Type B pancreatic cell (in vitro differentiated cells): ENCODE measurements at places on chromosomes 12 and 14. TPM values are rescaled to one million over a fixed set of nuclear protein-coding genes. Genes with fewer than 3 reads are reported as not detected.
A peak's percentile ranks its signal among the peaks of the same experiment; 100 is the strongest.

DNA sequence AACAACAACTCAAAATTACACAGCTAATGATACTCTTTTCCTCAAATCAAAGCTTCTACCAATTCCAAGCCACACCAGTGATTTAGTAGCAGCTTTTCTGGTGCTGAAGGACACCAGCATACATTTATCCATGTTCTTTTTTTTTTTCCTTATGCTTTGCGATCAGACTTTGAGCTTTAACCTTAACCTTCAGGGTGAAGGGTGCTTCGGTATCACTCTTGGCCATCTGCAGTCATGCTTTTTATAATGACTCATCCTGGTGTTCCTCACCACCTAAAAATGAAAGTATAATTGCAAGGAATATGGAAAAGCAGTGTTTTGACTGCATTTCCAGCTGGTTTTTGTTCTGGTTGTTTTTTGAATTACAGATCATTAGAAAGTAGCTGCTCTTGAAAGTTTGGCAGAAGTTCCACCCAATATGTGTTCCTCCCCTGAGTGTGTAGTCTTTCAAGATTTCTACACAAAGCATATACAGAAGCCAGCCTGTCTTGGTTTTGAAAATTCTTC is 1.3 kb upstream of the SLC41A2 start:
- no peak for DNase-seq

DNA sequence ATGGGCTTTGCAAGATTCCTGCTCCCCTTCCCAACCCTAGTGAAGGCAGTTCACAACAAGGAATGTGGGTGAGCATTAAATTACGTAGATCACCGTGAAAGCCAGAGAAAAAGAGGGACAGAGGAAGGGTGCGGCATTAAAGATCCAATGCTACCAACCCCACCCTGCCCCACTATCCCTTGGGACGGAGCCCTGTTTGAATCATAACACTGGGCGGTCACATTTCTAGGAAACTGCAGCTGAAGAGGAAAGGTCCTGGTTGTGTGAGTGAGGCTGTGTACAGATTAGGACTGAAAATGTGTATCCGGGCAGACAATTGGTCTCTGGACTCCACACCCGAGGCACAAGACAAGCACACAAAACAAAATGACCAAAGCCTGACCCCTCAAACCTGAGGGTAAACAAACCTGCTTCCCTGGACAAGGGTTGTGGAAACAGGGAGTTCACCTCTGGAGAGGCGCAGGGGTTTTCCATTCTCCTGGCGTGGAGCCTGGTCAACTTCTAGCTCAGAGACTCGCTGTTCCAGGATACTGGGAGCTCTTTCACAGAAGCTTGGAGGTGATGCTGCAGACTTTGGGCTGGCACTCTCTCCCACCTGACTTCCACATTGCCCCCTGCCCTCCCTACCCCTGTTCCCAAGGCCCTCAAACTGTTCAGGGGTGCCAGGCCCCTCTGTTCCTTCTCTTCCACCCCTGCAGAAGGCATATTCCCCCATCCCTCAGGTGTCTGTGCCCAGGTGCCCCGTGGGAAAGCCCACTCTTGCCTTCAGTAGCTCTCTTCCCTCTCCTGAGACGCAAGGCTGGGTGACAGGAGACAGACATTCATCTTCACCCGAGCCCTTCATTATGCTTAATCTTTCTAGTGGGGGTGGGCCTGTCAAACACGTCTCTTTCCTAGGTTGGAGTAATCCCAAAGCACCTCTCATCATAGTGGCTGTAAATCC is 16.5 kb downstream of the NINJ2 start:
- DNase-seq: no peak

DNA sequence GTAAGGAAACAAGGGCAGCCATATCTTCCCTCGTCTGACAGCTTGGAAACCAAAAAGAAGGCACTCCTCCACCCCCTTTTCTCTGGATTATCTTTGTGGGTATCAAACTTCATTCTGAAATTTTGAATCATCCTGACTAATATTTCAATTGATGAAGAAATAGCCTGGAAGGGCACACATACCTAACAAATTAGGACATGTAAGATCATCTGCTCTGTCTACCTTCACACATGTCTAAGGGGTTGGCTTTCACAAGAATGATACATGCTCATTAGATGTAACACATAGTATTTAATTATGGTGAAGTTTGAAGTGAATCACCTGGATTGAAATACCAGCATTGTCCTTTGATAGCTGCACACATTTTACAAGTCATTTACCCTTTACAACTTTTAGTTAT is 348.1 kb upstream of the RPL10L start:
- DNase-seq: no peak

DNA sequence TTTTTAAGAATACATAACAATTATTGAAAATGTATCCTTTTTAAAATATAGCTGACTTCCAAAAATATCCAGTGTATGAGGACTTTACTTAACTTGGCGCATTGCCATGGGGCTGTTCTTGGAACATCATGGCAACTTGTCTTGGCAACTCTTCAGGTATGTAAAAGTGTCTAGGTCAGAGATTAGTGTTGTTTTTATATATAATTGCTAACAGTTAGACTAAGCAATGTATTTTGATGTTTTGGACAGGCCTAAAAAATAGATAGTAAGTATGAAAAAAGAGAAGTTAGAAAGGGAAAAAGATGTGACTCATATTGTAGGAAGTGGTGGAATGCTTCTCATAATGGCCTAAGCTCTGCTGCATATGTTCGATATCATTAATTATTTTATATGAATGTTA is 70.9 kb downstream of the MON2 start:
- no peak for DNase-seq

DNA sequence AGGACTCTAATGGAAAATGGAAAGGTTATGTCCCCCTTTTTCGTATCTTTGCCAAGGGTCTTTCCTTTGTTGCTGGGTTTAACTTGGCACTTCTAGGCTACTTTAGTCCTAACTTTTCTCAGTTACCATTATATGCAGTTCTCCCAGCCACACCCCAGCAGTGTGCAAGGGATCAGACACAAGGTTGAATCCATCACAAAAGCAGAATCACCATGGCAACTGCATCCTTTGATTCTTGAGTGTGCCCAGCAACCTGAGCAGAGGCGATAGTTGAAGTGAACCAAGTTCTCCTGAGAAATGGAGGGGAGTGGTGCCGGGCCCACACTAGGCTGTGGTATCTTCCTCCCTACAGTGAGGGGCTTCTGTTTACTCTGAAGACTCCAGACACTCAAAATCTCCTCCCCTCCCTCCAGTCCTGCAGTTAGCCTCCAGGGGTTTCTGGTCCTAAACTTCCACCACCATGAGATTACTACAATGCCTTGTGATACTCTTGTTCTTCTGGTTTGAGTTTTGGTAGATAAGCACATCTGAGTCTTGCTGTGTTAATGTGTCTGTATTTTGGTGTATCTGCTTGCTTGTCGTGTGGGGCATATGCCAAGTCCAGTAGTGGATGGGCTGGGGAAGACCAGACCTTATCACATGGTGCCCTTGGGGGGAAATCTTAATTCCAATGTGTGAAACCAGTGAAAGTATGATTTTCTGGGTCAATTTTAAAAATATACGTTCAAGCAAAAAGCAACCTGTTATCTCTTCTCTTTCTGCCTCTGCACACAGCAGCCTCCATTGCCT is 183.9 kb downstream of the CACNA1C start:
- no peak for DNase-seq

DNA sequence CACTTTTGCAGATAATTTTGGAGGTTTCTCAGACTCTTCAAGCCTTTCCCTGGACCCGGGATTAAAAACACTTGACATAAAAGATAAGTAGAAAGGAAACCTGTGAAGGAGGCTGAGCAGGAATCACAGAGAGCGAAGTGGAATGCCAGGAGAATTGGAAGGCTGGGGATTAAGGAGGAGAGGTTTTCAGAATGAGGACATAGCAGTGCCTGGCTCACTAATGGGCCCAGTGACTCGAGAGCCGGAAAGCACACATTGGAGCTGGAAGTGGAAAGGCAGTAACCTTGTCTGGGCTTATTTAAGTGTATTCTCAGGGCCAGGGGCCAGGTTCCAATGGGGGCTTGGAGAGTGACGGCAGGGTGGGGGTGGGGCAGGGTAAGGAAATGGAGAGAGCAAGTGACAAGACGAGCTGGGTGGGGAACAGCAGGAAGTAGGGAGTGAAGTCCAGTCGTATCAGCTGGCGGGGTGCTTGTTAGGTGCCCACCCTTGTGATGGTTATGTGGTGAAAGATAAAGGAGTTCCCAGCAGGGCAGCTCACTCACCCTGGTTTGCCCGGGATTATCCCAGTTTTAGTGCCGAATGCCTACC is 13.1 kb downstream of the EVL start:
- no peak for DNase-seq

DNA sequence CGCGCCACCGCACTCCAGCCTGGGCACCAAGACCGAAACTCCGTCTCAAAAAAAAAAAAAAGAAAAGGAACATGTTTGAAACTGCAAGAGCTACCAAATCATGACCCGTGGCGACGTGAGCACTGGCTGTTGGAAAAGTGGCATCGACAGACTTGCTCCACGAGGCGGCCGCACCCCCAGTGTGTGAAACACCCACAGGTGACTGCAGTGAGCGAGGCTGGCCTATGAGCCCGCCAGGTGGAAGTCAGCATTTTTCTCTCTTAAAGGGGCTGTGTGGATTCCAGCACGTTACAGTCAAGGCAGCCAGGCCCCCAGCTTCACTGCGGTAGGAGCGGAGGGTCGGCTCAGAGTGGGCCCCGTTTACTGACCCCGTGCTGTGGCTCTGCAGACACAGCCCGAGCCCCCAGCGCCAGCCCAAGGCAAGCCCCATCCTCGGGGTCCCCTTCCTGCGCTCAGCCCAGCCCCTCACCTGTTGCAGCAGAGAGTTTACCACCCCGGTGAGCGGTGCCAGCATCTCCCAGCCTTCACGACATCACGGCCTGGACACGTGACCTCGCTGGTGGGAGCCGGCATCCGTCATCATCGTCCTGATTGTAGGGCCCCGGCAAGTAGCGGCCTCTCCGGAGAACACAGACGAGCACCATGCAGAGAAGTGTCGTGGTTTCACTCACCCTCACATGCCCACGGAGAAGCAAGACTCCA is 54.3 kb upstream of the FBRSL1 start:
- DNase-seq: no peak

The KRT78 gene
- total RNA-seq: 14.7 and 29.1 TPM in 2 replicates

The ACSS3 gene
- 24.5 and 28.0 TPM in 2 replicates for total RNA-seq

DNA sequence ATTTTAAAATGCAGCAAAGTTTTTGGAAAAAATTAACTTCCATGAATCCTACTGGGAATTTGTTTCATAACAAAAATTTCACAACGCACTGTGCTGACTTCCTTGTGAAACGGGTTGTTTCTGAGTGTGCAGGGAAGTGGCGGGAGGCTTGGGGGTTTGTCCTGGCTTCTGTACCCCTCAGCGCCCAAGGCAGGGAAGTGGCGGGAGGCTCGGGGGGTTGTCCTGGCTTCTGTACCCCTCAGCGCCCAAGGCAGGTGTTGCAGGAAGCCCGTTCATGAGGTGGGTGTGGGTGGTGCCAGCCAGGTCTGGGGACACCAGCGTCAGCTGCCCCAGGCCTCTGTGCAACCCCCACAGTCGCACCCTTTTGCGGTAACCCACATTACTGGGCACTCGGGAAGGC is 25.1 kb downstream of the ADGRD1 start:
- no peak for DNase-seq

GRCh38 chr14:24674204-24674970 is 40.4 kb upstream of the GZMB start:
- DNase-seq: no peak

- DNase-seq: peak; percentile 81
Measured at GRCh38 chr14:73759183-73759713, 45.1 kb upstream of the PNMA1 start.

The BCL7A gene
- 22.2 and 30.9 TPM in 2 replicates for total RNA-seq

DNA sequence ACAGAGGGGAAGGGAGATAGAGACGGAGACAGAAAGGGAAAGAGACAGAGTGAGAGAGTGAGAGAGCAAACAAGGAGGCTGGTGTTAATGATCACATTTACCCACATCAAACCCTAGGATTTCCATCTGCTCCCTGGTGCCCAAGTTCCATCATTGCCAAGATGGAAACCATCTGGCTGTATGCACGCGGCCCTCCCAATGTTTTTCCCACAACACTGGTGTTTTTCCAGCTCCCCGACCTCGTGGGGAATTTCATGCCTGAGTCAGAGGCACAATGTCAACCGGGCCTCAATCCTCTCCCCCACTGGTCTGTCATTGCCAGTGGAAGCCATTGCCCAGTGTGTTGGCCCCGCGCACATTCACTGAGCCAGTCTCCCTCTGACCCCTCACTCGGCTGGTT is 19.9 kb upstream of the BDKRB2 start:
- DNase-seq: no peak

DNA sequence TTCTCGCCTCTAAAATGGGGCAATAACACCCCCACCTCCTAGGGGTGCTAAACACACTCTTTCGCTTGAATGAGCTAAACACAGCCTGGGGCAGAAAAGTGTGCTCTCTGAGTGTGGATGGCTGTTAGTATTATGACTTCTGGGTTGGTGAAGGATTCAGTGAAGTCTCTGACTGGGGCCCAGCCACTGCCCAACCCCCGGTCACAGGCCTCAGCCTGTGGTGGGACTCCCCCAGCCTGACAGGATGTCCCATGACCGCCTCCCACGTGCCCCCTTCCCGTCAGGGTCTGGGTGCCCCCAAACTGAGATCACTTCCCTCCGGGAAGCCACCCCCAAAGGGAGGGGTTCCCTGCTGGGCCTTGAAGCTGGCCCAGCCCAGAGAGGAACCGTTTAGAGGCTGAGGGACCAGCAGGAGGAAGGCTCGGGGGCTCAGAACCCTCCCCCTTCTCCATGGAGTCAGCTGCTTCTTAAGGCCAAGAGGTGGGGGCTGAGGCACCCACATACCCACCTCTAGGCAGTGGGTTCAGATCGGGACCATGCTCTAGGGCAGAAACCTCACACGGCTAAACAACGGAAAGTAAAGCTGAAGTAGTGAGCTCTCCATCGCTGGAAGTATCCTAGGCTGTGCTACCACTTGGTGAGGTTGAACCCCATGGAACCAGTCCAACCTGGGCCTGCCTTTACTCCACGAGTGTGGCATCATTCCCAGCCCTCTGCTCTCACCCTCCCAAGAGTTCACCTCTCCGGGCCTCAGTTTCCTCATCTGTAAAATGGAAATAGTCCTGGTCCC is 13.8 kb downstream of the DTX1 start:
- DNase-seq: no peak

- no peak for DNase-seq
Measured at GRCh38 chr12:75690296-75690955, 179.0 kb upstream of the KRR1 start.

The SMCO2 gene
- 0.31 TPM in 1 of 2 replicates, not detected in the other for total RNA-seq

The GPRC5D gene
- total RNA-seq: 5.5 TPM in 1 of 2 replicates, not detected in the other

DNA sequence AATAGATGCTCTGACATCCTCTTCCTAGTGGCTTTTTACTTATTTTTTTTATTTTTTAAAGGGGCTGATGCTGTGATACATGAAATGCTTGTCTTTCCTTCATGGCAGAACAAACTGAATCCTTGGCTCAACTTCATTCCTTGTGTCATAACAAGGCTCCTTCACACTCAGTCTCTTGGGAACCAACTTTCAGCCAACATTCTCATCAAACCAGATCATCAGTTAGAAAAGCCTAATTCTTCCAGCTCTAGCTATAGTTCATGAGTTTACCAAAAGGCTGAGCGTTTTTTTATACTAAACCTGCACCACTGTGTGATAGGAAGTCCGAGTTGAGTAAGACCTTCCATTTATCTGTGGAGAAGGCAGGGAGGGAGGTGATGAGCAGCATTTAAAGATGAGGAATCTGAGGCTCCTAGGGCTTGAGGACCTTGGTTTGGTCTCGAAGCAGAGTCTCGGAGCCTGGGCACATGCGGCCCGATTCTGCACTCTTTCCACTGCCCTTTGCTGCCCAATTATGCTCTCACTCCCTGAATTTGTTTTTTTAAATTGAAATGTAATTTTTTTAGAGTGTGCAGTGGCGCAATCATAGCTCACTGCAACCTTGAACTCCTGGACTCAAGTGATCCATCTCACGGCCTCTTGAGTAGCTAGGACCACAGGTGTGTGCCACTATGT is 8.2 kb downstream of the GPRC5D start:
- no peak for DNase-seq
